ENCODE measurements at places on chromosomes 1 and 21.

- DNase-seq: no peak
Observed at GRCh38 chr21:17352996-17353655, 159.7 kb upstream of the CXADR start.

DNA sequence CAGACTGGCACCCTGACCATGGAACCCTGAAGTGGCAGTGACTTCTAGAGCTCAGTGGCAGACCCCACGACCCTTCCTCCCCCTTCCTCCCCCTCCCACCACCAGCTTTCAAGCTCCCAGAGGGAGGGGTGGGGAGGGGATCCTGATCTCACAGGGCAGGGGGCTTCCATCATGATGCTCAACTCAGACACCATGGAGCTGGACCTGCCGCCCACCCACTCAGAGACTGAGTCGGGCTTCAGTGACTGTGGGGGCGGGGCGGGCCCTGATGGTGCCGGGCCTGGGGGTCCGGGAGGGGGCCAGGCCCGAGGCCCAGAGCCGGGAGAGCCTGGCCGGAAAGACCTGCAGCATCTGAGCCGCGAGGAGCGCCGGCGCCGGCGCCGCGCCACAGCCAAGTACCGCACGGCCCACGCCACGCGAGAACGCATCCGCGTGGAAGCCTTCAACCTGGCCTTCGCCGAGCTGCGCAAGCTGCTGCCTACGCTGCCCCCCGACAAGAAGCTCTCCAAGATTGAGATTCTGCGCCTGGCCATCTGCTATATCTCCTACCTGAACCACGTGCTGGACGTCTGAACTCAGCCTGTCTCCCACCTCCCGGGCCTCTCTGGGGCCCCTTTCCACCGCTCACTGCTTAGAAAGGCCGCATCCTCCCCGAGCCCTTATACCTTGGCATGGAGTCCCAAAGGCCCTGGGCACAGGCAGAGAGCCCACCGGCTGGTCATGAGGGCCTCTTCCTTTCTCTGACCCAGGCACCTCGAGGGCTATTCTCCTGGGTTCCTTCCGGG, 3.9 kb downstream of the NHLH1 start:
- DNase-seq: no peak

- DNase-seq: peak; percentile 64
Observed at GRCh38 chr1:54081306-54082270, 28.2 kb downstream of the TCEANC2 start.

GRCh38 chr1:8512504-8512903, 194.6 kb downstream of the SLC45A1 start:
- no peak for DNase-seq

- peak; percentile 84 for DNase-seq
Observed at GRCh38 chr1:209808059-209808581, 2.2 kb upstream of the IRF6 start.

- no peak for DNase-seq
Observed at GRCh38 chr1:52628614-52629324, 4.2 kb upstream of the SHISAL2A start.

DNA sequence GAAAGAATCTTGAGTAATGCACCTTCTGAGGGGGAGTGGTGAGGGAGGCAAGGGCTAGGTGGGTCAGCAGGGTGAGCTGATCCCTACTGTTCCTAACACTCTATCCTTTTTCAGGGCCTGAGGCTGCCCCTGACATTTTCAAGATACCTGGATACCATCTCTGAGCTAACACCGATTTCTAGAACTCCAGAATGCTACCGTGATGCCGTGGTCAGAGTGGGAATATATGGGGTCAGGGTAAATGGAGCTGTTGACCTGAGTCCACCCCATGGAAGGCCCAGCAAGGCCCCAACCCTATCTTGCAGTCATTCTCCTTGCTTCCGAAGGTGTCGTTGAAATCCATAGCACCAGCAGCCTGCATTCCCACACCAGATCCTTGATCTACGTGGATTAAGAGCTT, 18.0 kb upstream of the PTPRF start:
- no peak for DNase-seq

GRCh38 chr1:204493145-204493983, 1.2 kb downstream of the PIK3C2B start:
- peak; percentile 55 for DNase-seq

DNA sequence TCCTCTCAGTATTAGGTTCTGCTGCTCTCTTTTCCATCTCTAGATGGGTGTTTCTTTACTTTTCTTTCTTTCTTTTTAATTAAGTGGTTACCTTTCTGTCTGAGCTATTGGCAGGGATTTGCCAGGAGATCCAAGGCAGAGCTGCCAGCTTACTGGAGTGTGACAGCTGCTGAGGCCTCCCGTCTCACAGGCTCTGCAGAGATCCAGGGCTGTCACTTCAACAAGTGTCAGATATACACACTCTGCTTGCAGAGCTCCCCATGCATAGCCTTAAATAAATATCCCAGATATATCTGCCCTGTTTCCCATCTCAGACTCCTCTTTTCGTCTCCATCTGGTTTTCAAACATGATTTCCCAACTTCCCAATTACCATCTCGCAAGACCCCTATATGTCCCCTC, 124.3 kb downstream of the NOS1AP start:
- DNase-seq: no peak

DNA sequence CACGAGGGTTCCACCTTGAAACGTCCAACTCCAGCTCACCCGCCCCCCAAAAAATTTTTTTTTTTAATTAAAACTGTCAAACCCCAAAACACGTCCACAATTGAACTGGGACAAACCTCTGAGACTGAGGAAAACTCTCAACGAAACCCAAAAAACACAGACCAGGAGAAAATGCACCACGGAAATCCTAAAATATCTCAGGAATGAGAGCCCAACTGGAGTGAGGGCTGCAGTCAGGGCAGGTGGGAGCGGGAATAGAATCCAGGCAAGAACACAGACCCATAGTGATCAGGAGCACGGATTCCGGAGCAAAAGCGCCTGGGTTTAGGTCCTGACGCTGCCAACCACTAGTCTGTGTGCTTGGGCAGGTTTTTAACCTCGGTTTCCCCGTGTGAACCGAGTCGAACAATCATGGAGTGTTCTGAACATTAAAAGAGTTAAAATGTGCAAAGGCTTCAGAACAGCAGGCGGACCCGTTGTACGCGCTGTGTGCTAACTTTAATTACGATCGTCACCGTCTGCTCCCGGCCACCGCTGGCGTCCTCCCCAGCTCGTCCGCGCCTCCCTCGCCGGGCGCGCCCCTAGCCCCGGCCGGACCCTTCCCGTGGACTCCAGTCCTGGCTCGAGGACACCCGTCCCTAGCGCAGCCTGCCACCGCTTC, 624 bp downstream of the ARHGAP29 start:
- DNase-seq: no peak

GRCh38 chr1:152412756-152413155, 1.3 kb downstream of the CRNN start:
- DNase-seq: no peak

DNA sequence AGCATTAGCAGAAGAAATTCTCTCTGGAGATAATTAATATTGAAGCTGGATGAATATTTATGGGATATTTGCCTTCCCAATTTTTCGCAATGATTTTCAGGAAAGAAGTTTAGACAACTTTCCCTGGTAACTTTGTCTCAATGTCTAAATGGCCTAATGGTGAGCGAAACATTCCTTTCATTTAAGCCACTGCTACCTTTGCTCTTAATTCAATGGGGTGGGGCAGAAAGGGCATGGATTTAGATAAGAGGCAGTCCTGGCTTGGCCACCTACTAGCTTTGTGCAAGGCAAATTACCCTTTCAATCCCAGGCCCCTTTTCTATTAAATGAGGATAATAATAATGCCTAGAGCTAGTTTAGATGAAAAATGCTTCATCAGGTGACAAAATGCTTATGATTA, 27.1 kb upstream of the LYST start:
- no peak for DNase-seq

DNA sequence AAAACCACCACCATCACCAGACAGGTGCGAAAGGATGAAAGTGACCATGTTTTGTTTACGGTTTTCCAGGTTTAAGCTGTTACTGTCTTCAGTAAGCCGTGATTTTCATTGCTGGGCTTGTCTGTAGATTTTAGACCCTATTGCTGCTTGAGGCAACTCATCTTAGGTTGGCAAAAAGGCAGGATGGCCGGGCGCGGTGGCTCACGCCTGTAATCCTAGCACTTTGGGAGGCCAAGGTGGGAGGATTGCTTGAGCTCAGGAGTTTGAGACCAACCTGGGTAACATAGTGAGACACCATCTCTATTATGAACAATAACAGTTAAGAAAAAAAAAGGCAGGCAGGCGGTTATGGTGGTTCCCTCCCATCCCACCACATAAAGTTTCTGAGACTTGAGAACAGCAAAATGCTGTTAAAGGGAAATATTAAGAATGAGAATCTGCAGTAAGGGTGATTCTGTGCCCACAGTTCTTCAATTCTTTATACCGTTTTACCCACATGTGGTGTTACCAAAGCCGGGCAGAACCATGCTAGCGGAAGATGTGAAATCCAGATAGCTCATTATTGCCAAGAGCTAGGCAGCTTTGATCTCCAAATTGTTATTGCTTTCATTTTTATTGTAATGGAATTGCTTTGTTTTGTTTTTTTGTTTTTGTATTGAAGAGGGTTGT, 34.5 kb upstream of the TDRD10 start:
- DNase-seq: no peak

DNA sequence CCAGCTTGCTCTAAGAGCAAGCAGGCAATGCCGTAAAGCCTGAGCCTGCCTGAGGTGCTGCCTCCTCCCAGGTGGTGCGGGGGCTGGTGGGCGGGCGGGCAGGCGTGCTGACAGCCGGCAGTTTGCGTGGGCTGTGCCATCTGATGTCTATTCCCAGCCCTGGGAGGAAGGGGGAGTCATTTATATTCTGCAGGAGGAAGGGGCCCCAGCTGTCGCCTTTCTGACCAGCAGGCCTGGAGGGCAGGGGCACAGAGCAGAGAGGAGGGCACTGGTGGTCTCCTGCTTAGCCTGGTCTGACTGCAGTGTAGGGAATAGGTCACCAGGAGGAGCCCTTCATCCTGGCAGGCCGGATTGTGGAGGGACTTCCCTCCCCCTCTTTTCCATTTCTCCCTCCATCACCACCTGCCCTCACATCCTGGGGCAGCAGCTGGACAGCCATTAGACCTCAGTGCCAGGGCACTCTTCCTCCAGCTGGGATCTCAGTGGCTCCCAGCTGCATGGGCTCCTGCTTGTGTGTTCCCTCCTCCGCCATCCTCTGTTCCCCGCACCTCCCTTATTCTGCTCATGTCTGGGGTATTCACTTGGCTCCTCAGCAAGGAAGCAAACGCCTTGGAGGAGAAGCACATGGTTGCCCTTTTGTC, 4.4 kb downstream of the CYB561D1 start:
- peak; percentile 45 for DNase-seq

GRCh38 chr1:244659694-244660093, 6.8 kb downstream of the DESI2 start:
- DNase-seq: no peak

DNA sequence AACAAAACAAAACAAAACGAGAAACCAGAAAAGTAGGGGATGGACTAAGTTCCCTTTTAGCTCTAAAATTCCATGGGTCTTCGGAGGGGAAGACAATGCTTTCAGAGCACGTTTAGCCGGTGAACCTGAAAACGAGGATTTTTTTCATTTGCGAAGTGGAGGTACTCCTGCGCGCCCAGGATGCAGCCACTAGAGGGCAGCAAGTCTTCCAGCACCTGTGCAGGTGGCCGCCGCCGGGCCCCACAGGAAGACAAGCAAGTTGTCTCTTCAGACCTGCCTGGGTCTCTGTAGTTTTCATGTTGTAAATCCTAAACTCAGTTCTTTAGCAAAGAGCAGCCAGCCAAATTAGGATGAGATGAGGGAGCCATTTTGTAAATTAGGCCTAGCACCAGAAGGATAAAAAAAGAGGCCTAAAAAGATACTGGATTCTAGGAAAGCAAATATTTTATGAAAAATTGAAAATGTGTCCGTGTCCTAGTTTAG, 17.7 kb upstream of the SNX27 start:
- DNase-seq: peak; percentile 79

DNA sequence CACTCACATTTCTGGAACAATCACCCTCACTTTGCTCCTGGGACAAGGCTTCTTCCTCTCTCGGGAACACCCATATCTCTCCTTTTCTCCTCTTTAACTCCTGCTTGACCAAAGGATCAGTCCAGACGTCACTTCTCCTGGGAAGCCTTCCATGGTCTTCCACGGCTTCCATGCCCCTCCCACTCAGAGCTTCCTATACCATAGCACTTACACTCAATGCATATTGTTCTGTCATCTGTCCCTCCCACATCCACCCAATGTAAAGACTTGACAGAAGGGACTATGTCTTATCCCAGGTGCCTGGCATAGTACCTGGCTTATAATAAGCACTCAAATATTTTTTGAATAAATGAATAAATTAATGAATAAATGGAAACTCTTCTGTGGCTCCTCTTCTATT, 28.2 kb downstream of the CD34 start:
- DNase-seq: no peak

DNA sequence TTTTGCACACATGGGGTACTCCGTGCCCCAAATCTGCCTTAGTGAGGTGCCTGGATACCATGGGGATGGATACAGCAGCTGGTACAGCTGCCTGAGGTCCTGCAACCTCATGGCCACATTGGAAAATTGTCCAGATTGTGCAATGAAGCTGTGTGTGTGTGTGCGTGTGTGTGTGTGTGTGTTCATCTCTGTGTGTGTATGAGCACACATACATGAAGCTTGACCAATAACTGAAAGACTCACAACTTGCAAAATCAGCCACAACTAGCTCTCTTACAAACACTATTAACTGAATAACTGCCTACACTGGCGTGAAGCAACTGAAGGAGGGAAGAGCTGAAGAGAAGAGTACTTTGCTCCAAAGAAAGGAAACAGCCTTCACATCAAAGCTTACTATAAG, 78.1 kb downstream of the ERG start:
- DNase-seq: no peak

GRCh38 chr1:159678939-159679338, 35.5 kb downstream of the CRP start:
- DNase-seq: no peak

DNA sequence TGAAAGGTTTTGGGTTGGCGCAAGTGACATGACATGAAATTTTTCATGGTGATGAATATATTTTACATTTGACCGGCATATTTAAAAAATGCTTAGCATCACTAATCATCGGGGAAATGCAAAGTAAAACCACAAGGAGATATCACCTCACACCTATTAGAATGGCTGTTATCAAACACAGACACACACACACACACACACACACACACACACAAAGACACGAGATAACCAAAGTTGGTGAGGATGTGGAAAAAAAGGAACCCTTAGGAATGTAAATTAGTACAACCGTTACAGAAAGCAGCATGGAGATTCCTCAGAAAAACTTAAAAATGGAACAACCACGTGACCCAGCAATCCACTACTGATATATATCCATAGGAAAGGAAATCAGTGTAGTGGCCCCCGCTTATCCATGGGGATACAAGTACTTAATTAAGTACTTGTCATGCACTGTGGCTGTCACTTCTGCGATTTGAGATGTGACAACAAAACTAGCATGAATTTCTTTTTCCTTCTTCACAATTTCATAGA, 15.9 kb upstream of the PRELP start:
- no peak for DNase-seq

GRCh38 chr1:8409606-8410005, 91.7 kb downstream of the SLC45A1 start:
- DNase-seq: no peak

DNA sequence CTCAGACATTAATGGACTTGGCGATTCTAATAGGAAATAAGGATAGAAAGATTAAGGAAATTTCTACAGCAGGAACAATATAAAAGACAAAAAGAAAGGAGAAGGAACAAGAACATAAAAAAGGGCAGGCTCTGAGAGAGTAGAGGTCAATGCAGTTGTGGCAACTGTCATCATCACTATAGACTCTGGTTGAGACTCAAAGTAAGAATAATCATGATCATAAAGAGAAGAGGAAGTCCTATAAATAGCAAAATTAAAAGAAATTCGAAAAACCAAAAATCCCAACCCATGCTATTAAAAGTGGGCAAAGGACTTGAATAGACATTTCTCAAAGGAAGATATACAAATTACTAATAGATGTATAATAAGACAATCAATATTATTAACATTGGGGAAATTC, 14.4 kb upstream of the XCL1 start:
- DNase-seq: no peak

Data from adrenal gland (tissue), 19 donors.